Stimulated activated CD4-positive, alpha-beta T cell treated with anti-CD3 and anti-CD28 coated beads, Interleukin-12 subunit alpha, Interleukin-12 subunit beta, amount 100 ng/mL, for 24 hours (primary cell): ENCODE measurements at places on chromosomes 2 and 18.

DNA sequence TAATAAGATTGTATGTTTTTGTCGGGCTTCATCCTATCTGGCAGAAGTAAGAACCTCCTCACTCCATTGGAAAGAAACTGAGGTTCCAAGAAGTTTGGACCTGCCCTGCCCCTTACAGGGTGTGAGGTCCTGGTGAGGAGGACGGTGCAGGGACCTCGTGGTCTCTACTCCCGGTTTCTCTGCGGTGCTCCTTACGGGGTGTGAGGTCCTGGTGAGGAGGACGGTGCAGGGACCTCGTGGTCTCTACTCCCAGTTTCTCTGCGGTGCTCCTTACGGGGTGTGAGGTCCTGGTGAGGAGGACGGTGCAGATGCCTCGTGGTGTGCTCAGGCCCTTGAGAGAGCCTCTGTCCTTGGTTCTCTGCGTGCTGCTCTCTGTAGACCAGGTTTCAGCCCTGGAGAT lies 5.2 kb downstream of the CTDP1 start:
- DNase-seq: no peak

DNA sequence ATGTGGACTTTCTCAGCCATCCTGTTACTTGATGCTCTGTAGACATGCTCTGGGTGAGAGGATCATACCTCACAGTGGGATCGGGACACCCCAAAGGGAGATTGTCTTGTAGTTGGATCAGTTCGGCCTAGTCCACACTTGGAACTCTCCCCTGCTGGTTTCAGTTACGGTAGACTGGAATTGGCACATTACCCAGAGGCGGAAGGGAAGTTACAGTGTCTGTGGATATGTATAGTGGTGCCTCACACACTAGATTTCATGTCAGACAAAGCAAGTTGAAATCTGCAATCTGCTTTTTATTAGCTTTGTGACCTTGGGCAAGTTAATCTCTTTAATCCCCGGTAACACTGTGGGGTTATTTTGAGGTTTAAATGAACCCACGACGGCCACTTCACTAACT lies 16.2 kb upstream of the CTAGE1 start:
- no peak for DNase-seq

GRCh38 chr2:170218456-170218855 lies 40.5 kb downstream of the MYO3B start:
- DNase-seq: no peak

GRCh38 chr2:199596549-199596948 lies 138.8 kb upstream of the SATB2 start:
- DNase-seq: no peak

DNA sequence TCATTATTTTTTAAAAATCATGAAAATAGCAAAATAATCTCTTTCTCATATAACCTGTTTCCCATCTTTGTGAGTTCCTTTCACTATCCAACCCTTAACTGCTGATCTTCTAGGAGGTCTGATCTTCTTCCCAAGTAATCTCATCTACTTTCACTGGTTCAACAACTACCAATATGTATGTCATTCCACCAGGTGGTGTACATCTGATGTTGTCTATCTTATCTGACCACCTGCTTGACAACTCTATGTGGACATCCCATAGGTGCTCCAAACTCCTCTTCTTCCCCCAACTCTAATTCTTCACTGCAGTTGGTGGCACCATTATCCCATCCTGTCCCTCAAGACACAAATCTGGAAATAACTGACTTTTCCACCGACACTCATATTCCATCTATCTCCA lies 62.5 kb downstream of the FAM228A start:
- no peak for DNase-seq

DNA sequence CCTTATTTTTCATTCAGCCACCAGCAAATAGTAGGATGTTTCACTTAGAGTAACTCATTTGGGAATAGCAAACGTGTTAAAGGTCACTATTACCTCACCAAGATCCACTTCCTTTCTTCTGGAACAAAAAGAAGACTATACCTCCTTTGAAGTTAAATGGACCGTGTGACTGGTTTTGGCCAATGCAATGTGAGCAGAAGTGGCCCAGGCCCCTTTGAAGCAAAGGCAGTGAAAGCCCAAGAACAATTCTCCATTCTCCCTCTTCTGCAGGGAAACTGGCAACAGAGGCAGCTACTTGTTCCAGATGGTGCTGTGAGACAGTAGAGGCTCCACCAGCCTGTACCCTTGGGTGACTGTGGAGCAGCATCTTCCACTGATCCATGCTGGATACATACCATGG lies 11.3 kb upstream of the MALL start:
- no peak for DNase-seq

DNA sequence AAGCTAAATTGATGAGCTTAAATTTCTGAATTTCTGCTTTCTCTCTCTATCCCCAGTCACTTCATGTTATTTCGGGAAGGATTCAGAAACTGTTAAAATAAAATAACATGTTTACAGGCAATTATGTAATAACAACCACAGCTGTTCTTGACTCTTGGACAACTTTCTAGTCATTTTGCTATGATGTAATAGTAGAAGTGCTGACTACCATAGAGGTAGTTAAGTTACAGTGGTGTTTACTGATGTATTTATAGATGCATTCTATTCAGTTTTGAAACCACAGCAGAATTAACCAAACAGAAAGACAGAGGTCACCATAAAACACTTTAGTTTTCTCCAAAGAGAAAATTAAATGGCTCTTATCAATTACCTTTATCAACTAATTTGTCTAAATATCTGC lies 1292.0 kb upstream of the CHAC2 start:
- no peak for DNase-seq

DNA sequence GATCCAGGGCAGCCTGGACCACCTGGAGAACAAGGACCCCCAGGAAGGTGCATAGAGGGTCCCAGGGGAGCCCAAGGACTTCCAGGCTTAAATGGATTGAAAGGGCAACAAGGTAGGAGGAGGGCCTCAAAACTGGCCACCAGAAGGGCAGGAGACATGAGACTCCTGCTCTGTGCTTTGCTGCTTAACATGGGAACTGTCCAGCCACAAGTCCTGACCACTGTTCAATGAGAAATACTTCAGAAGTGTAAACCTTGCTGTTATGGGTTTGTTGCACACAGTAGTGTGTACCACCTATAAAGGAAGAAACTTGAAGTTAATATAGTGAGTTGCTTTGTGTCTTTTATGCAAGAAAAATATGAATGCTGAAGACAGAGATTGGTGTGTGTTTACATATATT lies 44.2 kb upstream of the MFF start:
- DNase-seq: no peak

- no peak for DNase-seq
Measured at GRCh38 chr2:141035846-141036420, 1094.9 kb downstream of the LRP1B start.

DNA sequence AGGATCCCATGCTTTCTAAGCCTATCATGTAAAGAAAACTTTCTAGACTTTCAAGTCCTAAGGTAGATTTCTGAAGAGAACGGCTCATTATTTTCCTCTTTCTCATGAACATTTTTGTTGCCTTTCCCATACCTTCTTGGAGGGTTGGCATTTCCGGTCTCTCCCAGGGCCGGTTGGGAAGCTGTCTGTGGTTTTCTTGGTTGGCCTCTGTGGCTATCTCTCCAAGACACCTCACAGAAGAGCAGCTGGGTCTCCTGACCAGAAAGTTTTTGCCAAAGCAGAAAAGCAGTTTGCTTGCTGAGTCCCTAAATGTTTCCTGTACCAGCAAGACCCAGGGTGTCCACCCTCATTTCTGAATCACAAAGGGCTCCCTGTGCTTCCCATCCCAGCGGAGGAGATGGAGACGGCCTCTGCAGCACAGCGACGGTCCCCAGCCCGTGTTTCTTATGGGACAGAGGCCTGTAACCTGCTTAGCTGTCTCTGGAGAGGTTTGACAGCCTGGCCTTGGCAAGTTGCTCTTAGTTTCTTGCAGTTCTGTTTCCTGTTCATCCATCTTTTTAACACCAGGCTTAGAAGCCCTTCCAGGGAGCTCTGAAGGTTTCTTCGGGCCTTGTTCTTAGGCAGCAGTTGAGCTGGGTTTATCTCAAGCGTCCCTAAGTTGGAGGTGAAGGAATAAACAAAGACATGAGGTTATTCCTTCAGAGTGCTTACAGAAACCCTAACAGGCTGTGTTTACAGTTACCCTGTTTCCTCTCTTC lies 39.8 kb downstream of the GREB1 start:
- DNase-seq: no peak

- DNase-seq: no peak
Measured at GRCh38 chr18:8870528-8870927, 165.2 kb downstream of the MTCL1 start.

GRCh38 chr2:240925191-240925567 lies 19.0 kb downstream of the CROCC2 start:
- DNase-seq: no peak

- no peak for DNase-seq
Measured at GRCh38 chr2:176129813-176130146, 275 bp downstream of the HOXD8 start.

- no peak for DNase-seq
Measured at GRCh38 chr2:160321006-160321405, 120.9 kb upstream of the ITGB6 start.

- DNase-seq: no peak
Measured at GRCh38 chr2:227456772-227457171, 15.2 kb upstream of the AGFG1 start.

GRCh38 chr2:63046552-63046951 lies 4.1 kb upstream of the OTX1 start:
- no peak for DNase-seq

DNA sequence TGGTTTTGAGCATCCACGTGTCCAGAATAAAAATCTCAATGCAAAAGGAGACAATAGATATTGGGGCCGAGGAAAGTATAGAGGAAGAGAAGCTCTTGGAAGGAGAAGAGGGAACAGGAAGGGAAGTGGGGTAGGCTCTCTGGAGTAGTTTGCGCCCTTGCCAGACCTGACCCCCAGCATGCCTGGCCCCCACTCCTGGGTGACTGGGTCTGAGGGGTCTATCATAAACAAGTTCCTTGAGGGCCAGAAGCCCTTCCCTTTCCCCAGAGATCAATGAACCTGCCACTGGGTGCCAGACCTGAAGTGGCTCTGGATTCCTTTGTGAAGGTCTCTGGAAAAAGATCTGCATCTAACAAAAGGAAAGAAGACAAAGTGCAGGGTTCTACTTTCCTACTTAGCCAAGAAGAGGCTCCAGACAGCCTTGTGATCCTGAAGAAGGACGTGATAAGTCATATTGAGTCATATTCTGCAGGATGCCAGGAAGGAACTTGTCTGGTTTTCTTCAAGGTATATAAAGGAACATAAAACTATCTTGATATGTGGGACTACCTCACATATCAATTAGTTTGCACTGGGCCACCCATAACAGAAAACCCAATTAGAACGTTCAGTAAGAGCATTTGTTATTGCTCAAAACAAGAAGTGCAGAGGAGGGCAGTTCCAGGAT lies 18.7 kb upstream of the ATOH8 start:
- no peak for DNase-seq

GRCh38 chr2:226478109-226478809 lies 321.4 kb downstream of the IRS1 start:
- DNase-seq: no peak

GRCh38 chr18:33469699-33470098 lies 29.2 kb upstream of the CCDC178 start:
- no peak for DNase-seq

DNA sequence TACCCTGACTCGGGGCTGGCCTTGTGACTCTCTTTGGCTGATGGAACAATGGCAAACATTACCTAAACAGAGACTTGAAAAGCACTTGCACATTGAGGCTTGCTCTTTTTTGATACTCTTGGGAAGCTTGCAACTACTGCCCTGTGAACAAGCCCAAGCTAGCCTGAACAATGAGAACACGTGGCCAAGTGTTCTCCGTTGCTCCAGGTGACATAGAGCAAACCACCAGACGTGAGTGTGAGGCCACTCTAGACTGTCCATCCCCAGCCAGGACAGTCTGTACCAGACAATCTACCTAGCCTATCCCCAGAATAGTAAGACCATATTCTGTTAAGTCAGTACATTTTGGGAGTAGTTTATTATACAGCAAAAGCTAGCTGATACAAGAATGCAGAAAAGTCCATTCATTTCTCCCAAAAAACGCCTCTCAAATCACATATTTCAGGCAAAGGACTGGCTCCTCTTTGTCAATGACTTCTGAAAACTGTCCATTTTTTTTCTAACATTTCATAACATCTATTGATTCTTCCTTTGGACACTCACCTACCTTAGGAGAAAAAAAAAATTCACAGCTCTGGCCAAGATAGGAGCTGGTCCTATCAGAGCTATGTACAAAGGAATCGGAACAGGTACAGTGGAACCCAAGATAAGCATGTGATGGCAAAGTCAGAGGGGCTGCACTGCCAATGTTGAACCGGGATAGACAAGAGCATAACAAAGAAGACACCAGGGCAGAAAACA lies 142.1 kb upstream of the PKDCC start:
- DNase-seq: no peak

GRCh38 chr2:134206573-134206972 lies 47.3 kb upstream of the MGAT5 start:
- no peak for DNase-seq

GRCh38 chr2:179336782-179337534 lies 72.3 kb upstream of the SESTD1 start:
- no peak for DNase-seq

GRCh38 chr2:158573739-158574138 lies 117.0 kb downstream of the PKP4 start:
- DNase-seq: no peak

DNA sequence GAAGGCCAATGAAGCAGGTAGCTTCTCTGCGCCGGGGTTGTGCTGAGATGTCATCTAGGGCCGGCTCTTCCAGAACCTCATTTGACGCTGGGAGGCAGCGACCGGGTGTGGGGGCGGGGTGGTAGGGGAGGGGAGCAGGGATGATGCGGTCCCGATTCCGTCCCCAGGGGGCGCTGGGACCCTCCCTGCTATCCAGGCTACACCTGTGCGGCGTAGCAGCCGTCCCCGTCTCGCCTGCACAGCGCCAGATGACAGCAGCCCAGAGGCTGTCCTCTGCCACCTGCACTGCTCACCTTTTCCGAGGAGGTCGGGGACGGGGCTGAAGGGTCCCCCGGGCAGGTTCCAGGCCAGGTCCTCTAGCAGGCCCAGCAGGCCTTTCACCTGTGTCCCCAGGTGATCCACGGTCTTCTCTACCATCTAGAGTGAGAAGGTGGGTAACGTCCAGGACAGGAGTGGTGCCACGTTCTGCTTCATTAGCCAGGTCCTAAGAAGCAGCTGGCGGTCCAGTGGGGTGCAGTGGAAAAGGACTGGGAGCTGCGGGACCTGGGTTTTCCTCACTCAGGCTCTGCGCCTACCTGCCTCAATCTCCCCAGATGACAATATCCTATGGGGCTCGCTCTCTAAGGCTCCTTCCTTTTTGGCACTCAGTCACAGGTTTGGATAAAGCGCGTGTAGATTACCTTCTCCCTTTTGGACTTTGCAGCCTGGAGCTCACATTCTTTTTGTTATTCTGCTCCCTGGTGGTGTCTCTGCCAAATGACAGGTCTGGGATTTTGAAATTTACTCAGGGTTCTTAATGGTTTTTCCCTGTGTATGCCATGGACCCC lies 56.0 kb upstream of the RAB6C start:
- DNase-seq: peak; percentile 4
